ENCODE measurements at places on chromosomes 2 and 18.

- no peak for DNase-seq
Measured at GRCh38 chr2:44680983-44681531, 260.4 kb upstream of the SIX3 start.

DNA sequence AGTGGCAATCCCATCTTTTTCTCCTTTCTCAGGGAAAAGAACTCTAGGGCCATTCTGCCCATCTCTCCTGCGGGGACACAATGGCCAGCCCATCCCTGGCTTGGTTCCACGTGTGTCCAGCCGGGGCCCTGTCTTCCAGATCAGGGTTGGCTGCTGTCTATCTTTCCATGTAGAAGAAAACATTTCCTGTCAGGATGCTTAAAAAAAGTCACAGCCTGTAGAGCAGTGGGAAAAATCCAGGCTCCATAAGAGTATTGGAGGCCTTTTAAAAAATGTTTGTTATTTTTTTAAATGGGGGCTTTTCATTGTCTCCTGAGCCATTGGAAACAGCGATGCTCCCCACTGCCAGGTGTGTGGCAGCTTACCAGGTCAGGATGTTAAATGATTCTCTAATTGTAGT is 105.6 kb downstream of the TGFA start:
- no peak for DNase-seq

DNA sequence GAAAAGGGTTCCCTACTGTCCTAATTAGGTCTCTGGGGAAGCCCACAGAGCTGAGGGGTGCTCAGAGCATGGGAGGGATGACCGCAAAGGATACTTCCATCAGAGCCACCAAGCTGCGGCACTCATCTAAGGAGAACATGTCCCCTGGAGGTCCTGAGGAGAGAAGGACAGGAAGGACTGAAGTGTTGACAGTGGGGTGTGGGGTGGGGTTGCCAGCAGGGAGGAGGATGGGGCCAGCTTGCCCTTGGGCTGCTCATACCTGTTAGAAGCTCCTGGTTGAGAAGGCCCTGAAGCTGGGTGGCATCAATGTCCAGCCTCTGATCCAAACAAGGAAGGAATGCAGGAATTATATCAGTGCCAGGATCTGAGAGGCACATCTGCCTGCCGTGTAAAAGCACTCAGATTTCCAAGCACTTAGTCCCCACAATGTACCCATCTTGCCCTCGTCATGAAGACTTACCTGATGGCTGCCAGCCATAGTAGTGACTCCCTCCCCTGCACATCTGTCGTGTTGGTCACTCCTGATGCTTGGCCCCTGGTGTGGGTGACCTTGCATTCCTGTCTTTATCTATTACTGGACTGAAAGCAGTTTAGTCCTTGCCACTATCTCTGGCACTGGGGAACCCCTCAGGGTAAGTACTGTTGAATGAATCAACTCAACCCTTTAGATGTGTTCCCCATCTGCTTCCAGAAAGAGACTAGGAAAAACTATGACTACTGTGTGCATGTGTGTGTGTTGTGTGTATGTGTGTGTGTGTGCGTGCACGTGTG is 68.9 kb downstream of the CAPN13 start:
- no peak for DNase-seq

GRCh38 chr2:135149251-135149650 is 97.2 kb downstream of the RAB3GAP1 start:
- DNase-seq = no peak

- DNase-seq = no peak
Measured at GRCh38 chr2:69188182-69188900, 175.4 kb downstream of the ANTXR1 start.

DNA sequence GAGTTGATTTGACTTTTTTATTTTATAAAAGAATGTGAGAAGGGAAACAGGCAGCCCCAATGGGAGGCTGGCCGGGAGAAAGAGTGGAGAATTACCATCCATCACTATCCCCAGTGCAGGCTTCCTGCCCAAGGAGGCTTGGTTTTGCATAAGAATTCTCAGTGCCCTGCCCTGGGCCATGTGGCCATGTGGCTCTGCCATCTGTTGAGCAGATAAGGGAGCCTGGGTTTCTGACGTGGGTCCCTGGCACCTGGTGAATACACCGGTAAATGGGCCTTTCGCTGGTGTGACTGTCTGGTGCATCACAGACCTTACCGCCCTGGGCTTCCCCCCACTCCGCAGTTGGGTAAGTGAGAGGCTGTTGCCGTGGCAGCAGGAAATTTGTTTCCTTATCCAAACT is 54.5 kb upstream of the TMEM163 start:
- DNase-seq = no peak

DNA sequence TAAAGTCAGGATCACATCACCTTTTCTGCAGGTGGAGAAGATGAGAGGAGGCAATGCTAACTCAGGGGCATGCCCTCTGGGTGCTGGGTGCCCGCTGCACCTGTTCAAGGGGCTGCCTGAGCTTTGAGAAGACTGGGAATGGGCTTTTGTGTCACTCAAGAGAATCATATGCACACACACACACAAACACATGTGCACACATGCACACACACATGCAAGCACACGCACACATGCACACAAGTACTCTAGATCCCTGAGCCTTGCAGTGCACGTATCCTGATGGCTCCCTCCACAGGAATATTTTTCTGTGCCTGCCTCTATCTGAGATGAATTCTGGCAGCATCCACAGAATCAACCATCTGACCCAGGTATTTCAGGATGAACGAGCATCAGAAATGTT is 110.0 kb upstream of the TEX51 start:
- DNase-seq = no peak

DNA sequence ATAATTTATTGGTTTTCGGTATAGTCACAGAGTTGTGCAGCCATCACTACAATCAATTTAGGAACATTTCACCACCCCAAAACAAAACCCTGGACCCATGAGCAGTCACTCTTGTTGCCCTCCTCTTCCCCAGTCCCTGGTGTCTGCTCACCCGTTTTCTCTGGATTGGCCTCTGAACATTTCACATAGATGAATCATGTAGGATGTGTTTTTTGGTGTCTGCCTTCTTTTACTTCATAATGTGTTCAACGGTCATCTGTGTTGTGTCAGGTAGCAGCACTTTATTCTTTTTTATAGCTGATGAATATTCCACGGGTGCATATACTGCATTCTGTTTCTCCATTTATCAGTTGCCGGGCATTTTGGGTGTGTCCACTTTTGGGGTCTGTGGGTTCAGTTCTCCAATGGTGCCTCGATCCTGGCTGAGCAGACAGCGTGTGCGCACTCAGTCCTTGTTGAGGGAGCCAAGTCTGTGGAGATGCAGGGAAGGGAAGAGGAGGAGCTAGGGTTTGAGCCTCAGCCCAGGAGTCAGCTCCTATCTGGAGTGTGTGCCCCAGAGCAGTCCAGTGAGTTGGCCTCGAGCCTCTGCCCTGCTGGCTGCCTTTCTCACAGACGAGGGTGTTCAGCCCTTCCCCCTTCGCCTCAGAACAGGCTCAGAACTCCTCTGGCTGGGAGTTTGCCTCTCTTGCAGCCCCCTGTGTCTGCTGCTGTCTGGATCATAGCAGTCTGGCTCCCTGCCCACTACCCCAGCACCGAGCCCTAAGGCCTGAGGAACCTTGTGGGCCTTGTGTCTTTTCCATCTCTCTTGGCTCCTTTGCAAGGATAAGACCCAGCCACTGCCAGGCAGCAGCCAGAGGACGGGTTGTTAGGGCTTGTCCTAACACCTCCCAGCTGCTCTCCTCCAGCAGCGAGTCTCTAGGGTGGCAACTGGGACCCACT is 18.0 kb downstream of the C2orf74 start:
- DNase-seq = no peak

GRCh38 chr2:96170626-96171025 is 25.4 kb upstream of the DUSP2 start:
- DNase-seq = no peak

GRCh38 chr2:233005096-233005495 is 8.0 kb downstream of the NGEF start:
- DNase-seq = no peak

- no peak for DNase-seq
Measured at GRCh38 chr2:10993001-10993481, 81.3 kb downstream of the KCNF1 start.

DNA sequence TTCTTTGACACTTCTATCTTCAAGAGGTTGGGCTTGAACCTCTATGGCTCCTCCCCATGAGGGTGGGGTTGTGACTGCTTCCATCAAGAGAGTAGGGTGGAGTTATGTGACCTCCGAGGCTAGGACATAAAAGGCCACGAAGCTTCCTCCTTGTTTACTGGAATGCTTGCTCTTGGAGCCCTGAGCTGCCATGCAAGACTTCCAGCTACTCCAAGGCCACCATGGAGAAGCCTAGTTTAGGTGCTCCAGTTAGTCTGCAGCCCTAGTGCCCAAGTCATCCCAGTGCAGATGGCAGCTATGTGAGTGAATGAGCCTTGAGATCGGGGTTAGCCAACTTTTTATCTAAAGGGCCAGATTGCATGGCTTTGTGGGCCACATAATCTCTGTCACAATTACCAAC is 2.4 kb upstream of the MERTK start:
- DNase-seq = no peak

- no peak for DNase-seq
Measured at GRCh38 chr2:127100251-127101047, 6.5 kb downstream of the BIN1 start.

GRCh38 chr18:43303376-43303775 is 26.1 kb upstream of the SYT4 start:
- DNase-seq = no peak

- no peak for DNase-seq
Measured at GRCh38 chr18:45106331-45106774, 425.7 kb downstream of the SETBP1 start.

GRCh38 chr2:238458651-238459050 is 31.9 kb downstream of the ASB1 start:
- DNase-seq = no peak

- DNase-seq = no peak
Measured at GRCh38 chr2:101980368-101980767, 11.4 kb upstream of the IL1R2 start.

DNA sequence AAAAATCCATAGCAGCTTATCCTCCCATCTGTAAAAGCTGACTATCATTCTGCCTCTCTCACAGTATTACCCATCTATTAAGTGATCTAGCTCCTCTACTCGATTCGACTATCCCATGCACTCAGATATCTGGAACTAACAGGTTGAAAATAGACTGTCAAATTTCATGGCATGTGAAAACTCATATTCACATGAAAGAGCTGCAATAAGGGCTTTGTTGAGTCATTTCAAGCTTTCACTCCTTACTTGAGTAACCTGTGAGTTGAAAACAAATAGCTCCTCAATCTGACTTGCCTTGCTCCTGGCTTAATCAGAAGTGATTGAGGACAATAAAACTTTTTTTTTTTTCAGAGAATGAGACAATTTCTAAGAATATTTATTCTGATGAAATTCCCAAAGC is 192.4 kb upstream of the ERBB4 start:
- DNase-seq = no peak

GRCh38 chr2:186486651-186487647 is 889 bp downstream of the ZC3H15 start:
- no peak for DNase-seq

DNA sequence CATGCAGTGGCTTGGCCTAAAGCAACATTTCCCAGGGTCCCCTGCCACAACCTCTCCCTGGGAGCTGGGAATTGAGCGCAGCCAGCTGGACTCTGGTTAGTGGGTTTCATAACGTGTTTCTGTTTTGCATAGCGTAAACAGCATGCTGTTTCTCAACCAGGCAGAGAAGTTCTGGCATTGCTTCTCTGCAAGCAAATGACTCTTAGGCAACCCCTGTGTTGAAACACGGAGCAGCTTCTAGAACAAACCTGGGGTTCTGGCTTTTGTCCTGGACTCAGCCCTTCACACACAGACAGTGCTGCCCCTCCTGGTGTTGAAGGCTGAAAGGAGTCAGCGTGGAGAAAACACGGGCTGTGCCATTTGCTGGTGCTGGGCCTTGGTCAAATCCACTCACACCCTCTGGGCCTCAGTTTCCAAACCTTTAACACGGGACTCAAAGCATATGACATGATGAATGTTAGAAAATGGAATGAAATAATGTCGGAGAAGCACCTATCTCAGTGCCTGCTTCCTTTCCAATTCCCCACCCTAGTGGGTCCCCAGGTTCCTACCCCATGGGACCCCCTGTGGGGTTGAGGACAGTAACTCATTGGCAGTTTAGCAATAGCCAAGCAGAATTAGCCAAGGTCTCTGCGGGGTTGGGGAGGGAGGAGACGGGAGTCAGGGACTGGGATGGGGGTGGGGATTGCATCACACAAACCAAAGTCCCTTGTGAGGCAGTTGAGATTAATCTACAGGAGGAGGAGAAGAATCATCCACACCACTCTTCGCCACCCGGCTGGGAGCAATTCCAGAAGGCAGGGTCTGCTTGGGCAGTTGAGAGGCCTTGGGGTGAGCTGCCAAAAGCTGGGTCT is 30.2 kb upstream of the IL1R2 start:
- DNase-seq = no peak

GRCh38 chr2:20670315-20671035 is 3.5 kb downstream of the GDF7 start:
- no peak for DNase-seq

DNA sequence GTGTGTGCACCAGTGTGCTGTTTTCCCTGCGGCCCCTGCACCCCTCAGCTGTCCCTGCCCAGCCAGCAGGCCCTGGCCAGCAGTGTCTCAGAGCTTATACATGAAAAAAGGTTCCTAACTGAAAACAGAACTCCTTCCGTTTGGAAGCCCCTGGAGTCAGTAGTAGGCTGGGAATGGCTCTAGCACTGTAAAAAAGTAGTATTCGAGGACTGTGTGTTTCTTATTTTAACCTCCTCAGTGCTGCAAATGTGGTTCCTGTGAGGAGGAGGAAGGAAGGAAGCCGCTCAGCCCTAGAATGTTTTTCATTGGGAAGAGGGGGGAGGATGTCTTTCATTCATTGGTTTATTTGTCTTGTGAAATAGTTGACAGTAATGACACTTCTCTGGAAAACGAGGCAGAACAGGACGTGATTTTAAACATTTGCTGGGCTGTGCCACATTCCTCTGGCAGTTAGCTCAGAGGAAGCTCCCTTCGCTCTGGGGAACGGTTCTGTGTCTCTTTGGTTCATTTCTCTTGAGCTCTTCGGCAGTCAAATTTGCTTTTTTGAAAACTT is 103.5 kb downstream of the SPTBN1 start:
- no peak for DNase-seq

DNA sequence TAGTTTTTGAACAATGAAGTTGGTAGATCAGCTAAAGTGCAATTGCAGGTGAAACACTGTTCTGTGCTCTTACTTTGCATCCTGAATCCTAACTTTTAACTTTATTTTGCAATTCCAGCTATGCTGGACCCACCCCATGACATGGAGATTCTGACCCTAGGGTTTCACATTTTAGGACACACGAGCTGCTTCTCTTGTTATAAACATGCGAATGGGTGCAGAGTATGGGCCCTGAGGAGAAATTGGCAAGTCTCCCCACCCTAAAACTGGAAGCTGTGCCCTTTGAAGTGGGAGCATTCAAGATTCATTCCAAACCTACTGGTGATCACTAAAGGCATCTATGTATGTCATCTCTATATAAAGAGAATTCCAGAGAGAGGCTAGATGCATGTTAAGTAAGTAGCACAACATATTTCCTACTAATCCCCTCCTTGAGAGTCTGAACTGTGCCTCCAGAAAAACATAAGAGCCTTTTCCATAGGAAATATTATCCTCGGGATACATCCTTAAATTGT is 794.3 kb upstream of the ZEB2 start:
- DNase-seq = no peak
